ENCODE measurements at places on chromosomes 4 and X.

DNA sequence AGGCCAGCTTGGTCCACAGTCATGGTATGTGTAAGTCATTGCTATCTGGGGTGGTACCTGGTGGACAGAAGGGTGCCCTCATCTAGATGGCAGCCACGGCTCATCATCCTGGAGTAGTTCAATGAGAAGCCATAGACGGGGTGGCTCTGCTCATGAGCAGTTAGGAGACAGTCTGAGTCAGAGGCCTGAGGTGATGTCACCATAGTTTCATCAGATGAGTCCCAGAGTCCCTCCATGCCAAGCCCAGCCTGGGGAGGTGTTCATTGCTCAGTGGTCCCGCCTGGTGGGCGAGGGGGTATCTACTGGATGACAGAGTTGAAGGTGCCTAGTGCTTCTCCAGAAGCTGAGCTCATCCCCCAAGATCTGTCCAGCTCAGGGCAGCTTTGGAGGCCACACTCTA lies 49.8 kb downstream of the DLG3 start:
- no peak for DNase-seq

DNA sequence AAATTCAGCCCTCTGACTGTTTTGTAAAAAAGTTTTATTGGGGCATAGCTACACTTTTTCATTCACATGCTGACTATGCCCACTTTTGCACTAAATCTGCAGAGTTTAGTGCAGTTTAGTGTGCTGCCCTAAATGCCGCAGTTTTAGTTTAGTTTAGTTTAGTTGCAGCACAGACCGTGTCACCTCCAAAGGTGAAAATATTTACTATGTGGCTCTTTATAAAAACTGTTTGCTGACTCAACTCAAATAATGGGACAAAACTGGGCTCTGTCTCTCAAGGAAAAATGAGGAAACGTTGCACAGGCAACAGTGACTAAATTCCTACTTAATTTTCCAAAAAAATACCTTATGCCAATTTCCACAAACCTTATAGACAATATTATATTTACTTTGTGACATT lies 314.2 kb downstream of the C4orf33 start:
- no peak for DNase-seq

GRCh38 chr4:61427818-61428495 lies 227.8 kb downstream of the ADGRL3 start:
- no peak for DNase-seq

DNA sequence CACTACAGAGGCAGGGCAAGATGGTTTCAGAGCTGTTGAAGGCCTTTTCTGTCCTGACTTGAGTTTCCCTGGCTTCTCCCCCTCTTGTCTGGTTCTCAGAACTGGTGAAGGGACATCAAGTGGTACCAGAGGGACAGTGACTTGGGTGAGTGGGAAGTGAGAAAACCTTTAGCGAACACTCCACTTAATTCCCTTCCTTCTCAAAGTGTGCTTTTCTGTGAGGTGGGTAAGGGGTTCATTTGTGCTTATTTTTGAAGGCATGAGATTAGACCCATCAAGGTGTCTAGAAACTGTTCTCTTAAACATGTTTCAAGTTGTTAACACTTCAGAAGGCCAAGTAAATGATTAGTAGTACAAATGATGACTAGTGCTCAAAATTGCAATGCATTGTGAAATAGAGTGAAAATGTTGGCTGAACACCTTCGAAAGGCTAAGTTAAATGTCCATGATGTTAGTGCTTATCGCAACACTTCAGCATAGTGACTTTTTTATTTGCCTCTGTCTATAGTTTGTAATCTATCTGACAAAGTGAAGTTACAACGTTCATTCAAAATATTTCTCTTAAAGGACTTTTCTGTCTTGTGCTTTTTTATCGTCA lies 2.8 kb downstream of the AREG start:
- DNase-seq, result no peak

- DNase-seq, result no peak
Measured at GRCh38 chrX:99301990-99302389, 1108.1 kb downstream of the PCDH19 start.

DNA sequence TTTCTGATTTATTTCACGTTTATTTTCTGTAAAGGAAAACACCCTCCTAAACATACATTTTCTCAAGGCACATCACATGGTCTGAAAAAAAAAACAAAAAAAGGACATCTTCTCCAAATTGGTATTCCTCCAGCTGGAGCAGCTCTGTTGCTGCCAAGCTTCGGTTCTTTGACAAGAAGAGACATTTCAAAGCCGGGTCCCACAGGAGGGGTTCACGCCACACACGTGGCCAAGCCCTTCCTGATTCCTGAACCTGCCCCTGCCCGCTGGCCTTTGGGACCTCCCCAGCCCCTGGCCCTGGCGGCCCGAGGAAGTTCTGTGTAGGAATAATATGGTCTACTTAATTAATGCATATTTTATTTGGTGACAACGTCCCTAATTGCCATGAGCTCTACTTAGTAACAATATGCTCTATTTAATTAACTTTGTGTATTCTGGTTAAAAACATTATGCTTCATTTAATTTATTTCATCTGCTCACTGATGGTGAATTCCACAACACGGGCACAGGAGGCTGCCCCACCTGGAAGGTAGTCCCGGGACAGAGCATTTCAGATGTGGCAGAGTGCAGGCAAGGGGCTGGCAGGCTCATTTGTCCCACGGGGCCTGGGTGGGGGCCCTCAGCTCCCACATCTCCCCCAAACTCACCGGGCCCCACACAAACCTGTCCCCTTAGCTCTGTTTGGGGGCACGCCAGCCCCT lies 5.4 kb upstream of the RGS12 start:
- no peak for DNase-seq

- no peak for DNase-seq
Measured at GRCh38 chrX:40262157-40263013, 164.6 kb upstream of the BCOR start.

GRCh38 chr4:62640296-62640695 lies 1440.2 kb downstream of the ADGRL3 start:
- DNase-seq, result no peak

GRCh38 chr4:171031338-171031737 lies 781.9 kb upstream of the GALNTL6 start:
- no peak for DNase-seq

DNA sequence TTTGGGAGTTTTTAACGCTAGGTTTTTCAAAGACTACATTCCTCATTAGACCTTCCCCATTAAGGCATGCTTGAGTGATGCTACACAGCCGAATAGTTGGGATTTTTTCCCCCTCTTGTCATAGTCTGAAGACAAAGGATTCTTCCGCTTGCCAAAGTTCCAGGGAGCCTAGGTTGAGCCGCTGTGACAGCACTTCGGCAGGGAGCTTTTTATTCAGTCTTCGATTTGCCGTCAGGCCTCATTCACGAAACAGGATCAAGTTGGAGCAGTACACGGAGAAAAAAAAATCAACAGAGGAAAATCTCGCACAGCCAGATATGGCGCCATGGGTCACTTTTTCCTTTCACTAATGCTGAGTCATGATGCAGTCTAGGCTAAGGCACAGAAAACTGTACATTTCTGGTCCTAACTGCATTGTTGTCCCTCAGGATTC lies 24.3 kb downstream of the SHROOM3 start:
- DNase-seq, result no peak

GRCh38 chr4:137703195-137703594 lies 170.9 kb upstream of the PCDH18 start:
- no peak for DNase-seq
